ENCODE measurements at places on chromosomes 12 and 14.

- no peak for DNase-seq
Observed at GRCh38 chr14:69612014-69612782, 802 bp downstream of the SUSD6 start.

- DNase-seq, result no peak
Observed at GRCh38 chr12:124004233-124004875, 31.3 kb downstream of the ZNF664 start.

GRCh38 chr14:75513911-75514672 lies 8.2 kb upstream of the BATF start:
- no peak for DNase-seq

GRCh38 chr14:39097159-39097558 lies 5.9 kb downstream of the SEC23A start:
- DNase-seq, result no peak

- DNase-seq, result no peak
Observed at GRCh38 chr12:13942826-13943225, 38.6 kb downstream of the GRIN2B start.

DNA sequence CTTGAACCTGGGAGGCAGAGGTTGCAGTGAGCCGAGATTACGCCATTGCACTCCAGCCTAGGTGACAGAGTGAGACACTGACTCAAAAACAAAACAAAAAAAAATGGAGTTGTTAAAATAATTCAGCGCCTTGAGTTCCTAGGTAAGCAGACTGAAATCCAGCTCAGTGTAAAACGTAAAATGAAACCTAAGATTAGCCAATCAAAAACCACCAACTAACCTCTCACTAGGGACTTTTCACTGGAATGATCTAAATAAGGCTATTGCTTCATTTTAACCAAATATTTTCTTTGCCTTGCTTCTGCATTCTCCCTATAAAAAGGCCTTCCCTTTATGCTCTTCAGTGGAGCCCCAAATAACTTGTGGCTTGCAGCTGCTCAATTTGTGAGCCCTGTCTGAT lies 91.6 kb upstream of the HIF1A start:
- no peak for DNase-seq

- DNase-seq, result no peak
Observed at GRCh38 chr12:48739618-48740269, 23.2 kb upstream of the CCNT1 start.

GRCh38 chr14:75155169-75155568 lies 21.2 kb downstream of the TMED10 start:
- DNase-seq, result no peak

DNA sequence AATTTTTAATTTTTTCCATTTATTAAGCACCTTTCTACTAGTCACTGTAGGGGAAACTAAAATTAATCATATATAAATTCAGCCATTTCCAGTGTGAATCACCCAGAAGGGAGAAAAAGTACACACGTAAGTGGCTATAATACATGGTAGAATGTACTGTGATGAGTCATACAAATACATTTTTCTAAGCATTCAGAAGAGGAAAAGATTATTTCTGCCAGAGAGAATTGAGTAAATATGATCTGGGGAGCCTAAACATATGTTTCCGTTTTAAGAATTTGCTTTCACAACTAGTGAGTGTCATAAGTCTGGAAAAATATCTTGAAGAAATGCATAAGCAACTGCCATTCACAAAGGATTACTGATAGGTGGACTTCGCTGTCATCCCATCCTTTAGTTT lies 102.8 kb downstream of the TGFB3 start:
- DNase-seq, result no peak

- DNase-seq, result no peak
Observed at GRCh38 chr12:27946421-27946820, 26.1 kb downstream of the PTHLH start.

DNA sequence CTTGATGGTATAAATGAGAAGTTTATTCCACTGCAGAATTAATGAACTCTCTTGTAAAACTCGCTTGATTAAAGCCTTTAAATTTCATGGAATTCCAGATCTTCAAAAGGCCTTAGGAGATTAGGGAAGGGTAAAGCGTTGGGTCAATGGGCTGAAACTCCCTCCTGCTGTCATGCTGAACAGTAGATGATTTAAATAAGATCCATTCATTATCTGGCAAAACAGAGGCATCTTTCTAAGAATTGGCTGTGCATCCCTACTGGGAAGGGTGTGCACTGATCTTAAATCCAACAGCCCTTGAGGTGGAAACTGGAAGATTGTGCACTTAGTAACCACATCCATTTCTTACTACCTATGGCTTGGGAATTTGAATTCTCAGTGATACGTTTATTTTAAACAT lies 56.0 kb downstream of the PLCZ1 start:
- no peak for DNase-seq

GRCh38 chr14:75165586-75166391 lies 10.6 kb downstream of the TMED10 start:
- no peak for DNase-seq

DNA sequence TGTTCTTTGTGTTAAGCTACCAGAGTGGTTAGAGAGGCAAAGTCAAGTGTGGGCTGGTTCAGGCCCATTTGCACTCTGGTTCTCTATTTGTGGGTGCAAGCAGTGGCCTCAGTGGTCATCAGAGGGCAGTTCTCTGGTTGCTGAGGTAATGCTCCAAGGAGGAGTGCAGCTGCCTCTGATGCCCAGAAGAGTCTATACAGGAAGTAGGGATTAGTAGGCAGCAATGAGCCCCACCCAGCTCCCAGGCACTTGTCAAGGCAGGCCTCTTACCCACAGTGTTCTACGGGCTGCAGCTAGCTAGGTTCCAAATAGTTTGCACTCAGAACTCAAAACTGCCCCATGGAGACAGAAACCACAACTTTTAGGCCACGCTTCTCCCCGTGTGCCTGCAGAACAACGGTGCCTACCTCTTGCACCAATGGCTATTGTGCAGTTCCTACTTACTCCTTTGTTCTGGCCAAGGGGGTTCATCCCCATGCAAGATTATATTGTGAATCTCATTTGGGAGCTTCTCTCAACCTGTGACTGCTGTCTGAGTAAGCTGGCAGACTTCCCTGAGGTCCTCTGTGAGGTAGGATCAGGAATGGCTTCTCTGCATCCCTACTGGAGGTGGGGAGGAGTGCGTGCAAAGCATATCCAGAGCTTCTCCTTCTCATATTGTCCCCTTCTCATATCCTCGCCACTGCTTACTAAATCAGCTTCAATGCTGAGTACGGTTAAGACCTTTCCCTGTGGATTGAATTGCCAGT lies 410.3 kb upstream of the LMO3 start:
- DNase-seq, result no peak

- DNase-seq, result no peak
Observed at GRCh38 chr12:46858368-46858767, 32.6 kb upstream of the SLC38A4 start.

- no peak for DNase-seq
Observed at GRCh38 chr14:68047906-68048305, 228.3 kb downstream of the RAD51B start.

GRCh38 chr12:116202940-116203339 lies 74.6 kb downstream of the MED13L start:
- no peak for DNase-seq

GRCh38 chr12:7264538-7264937 lies 39.3 kb upstream of the ACSM4 start:
- no peak for DNase-seq

- no peak for DNase-seq
Observed at GRCh38 chr12:50242751-50243191, 40.5 kb downstream of the LIMA1 start.

DNA sequence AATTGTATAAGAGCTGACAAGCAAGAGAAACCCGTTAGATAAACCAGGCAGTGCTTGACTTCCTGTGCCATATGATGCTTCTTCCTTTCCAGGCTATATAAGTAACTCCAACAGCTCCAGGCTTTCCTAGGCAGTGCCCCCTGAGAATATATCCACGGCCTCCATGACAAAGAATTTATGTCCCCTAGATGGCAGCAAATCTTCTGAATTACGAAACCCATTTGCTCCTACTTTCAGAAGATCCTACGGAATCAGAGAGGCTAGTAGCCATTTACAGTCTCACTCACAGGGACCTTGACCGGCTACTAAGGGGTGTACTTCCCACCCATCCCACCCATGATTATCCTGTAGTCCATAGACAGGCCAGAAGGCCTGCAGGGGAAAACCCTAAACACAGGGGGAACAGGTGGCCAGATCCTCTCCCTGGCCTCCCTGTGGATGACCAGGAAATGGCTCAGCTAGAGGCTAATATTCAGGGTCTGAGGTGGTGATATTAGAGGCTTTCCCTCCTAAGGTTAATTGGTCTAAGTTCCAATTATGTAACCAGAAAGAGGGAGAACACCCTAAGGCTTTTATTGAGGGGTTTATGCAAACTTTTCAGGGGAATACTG lies 77.2 kb upstream of the DCD start:
- peak; percentile 15 for DNase-seq

- no peak for DNase-seq
Observed at GRCh38 chr12:131640525-131640924, 70.4 kb upstream of the SFSWAP start.

DNA sequence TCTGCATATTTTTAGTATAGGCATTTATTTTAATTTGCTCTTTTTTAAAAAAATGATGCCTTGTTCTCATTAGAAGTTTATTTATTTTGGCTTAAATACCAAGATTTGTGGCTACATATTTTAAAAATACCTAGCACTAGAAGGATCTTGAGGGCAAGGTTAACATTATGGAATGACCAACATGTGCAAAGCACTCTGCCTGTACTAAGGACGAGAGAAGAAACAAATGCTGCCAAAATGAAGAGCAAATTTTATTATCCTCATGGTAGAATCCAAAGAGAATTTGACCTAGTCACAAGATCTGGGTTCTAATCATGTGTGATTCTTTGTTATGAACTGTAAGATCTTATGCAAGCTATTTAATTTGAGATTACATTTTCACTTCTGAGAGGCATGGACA lies 2.8 kb downstream of the CAND1 start:
- DNase-seq, result no peak

GRCh38 chr14:101457301-101457935 lies 103.9 kb upstream of the DIO3 start:
- no peak for DNase-seq

GRCh38 chr12:6363330-6364043 lies 11.9 kb downstream of the SCNN1A start:
- DNase-seq, result no peak

DNA sequence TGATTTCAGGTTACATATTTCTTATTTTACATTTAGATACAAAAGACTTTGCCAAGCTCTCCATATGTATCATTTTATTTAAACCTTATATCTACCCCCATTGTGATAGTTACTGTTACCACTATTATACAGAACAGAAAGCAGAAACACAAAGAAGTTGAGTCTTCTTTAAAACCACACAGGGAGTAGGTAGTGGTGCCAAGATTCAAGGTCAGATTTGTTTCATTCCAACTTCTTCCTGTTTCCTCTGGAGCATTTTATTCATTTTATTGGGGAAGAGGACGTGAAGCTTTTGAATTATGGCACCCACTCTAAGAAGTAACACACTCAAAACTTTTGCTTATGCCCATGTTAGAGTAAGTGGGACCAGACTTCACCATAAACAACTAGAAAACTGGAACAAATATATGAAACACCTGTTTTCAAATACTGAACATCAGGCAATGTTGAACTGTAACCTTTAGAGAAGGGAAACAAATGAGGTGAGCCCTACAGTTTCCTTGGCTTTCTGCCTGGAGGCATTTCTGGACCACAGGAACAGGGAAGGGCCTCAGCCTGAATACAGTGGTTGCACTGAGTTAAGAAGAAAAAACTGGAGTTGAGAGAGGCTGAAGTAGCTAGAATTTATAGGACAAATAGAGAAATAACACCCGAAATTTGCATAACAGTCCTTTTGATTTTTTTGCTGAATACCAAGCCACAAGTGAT lies 160.4 kb upstream of the SSTR1 start:
- no peak for DNase-seq

- no peak for DNase-seq
Observed at GRCh38 chr14:59244581-59244980, 56.1 kb downstream of the DAAM1 start.

DNA sequence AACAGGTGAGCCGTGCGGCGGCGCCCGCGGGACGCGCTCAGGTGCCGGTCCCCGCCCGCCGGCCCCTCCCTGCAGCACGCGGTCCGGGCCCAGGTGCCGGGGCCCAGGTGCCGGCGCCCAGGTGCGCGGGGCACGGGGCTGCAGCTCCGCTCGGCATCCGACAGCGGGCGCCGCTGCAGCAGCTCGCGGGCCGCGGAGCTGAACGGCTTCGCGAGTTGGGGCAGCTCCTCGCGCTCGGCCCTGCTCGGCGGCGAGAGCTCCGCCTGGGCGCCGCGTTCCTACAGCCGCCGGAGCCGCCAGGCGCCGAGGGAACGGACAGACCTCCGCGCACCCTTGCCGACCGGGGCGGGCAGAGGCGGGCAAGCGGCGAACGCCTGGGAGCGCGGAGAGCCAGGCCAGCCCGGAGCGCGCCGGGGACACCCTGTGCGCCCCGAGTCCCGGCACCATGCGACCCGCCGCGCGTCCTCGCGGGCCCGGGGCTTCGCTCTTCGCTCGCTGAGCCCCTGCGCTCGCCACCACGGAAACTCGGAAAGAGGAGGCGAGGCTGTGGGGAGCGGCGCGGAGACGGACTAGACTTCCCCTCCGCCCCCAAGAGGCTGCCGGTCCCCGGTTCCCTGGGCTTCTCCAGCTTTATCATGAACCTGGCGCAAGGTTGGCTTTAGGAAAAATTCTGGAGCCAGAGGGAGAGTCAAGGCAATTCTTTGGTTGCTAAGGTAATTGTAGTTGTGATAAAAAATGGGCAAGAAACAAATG lies at the start of gene RGS6:
RGS6 (plus strand) TSS at position 201 of the 753 bp plus-strand sequence.
- DNase-seq, result peak; percentile 26

DNA sequence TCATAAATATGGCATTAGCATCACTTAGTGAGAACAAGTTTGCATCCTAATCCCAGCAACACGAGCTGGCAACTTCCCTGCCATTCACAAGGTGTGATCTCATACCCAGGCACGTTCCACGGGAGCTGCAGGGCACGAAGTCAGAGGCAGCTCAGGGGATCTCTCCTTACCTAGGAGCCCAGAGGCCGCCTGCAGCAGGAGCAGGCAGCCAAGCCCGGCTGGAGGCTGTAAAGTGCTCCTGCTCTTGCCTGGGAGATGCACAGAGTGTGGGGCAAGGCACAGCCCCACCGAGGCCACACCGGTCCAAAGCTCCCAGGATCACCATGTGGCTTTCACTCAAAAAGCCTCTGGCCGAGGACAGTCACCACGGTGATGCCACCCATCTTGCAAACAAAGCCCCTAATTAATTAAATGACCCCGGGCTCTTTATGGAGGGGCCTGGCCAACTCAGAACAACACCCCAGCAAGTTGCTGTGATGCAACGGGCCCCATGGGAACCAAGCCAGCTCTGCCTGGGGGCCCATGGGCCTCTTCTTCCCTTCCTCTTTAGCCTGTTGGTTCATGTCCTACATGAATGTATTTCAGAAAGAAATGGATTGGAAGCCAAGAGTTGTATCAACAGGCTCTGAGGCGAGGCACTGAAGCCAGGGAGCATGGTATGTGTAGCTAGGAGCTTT lies 26.5 kb downstream of the NUAK1 start:
- DNase-seq, result no peak

- DNase-seq, result no peak
Observed at GRCh38 chr14:61530896-61531295, 164.4 kb upstream of the HIF1A start.

DNA sequence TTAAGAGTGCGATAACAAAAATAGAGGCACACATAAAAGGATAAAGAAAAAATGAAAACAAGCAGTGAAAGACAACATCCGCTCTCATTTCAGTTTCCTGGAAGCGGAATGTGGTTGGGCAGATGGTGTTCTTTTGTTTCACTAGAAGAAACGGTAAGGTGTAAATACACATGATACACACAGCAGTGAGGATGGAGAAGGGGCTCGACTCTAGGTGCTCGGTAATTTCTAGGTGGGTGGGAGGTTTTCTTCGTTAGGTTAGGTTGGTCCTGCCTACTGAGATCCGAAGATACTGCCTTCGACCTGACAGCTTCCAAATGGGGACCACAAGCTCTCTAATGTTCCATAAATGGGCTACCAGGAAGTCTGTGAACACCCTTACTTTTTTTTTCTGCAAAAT lies 1082.5 kb downstream of the BCL11B start:
- no peak for DNase-seq
